NCI-H146 (cell line): ENCODE measurements at places on chromosomes 7 and 10.

- DNase-seq = no peak
These were observed 121.1 kb downstream of the AOAH start for GRCh38 chr7:36602934-36603887.

DNA sequence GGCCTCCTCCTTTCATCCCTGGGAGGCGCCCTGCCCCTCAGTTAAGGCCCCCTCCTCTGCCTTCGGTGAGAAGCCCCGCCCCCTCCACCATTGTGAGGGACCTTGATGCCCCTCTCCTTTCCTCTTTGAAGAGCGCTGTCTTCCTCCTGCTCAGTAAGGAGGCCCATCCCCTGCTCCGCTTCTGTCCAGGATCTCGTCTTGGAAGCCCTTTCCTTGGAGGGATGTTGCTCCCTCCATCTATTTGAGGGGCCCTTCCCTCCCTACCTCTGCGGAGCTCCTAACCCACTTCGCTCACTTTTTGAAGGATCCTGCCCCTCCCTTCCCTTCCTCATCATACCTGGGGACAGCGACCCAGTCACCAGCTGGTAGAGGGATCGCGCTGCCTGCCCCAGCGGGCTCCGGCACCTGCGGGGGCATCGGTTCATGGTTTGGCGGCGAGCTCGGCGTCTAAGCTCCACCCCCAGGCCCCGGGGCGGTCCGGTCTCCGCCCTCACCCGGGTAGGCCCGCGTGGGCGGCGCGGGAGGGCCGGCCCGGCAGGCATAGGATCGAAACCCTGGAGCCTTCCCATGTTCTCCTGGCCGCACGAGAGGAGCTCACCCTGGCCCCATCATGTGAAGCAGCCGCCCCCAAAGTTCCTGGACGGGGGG, 4.1 kb downstream of the KCNIP2 start:
- DNase-seq = peak; percentile 69

DNA sequence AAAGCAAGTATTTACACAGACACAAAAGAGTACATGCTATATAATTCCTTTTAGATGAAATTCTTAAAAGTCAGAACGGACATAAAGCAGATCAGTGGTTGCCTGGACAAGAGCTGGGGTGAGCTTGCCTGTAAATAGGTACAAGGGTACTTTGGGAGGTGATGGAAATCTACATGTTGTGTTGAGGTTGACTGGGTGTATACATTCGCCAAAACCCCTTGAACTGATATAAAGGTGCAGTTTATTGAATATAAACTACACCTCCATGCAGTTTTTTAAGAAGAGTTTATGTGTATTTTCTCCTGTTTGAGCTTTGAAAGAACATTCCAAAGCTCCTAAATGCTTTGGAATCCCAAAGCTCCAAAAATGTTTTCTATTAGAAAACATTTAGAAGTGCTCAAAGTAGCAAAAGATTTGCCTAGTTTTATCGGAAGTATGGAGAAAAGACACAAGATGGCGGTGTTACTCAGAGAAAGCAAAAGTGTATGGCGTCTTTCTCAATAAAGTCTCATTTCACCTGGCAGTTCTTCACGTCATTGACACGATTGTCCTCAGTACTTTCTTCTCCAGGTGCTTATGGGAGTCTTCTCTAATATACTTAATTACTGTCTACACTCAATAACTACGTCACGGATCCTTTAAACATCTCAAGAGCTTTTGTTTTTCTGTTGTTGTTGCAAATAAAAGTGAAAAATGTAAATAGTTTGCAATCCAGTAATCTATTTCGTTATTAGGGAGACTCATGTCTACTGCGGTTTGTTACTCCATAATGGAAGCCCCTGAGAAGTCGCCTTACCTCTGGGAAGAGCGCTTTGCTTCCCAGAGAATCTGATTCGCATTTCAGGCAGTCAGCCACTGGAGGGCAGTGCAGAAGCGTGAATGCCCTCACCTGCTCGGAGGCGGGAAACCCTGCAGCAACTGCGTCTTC, 14.7 kb upstream of the SEC61G start:
- DNase-seq = peak; percentile 77

DNA sequence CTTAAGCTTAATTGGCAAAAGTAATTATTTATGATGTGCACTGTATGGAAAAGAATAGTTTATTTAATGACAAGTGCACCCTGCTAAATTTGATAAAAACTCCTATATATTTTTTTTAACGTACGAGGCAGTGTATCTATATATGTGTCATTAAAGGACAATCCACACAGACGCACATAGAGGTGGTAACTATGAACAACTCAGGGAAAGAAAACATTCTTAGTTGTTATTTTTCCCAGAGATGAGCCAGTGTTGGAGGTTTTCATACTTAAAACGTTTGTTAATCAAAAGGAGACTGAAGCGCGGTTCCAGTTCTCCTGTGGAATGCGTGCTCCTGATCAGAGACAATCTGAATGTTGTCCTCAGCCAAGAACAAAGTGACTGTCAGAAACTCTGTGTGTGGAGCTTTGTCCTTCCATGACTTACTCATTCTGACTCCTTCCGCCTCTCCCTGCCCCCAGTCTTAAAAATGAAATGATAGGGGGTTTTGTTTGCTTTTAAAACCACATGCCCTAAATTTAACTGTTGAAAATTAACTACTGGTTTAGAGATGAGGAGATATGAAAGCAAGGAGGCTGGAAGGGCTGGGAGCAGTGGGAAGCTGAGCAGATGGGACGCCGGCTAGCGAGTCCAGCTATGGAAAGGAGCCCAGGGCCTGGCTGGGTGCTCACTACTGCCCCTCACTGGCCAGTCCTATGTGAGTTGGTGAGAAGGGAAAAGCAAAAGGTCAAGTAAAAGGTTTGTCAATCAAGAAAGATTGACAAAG, 99.6 kb downstream of the SVIL start:
- peak; percentile 3 for DNase-seq

DNA sequence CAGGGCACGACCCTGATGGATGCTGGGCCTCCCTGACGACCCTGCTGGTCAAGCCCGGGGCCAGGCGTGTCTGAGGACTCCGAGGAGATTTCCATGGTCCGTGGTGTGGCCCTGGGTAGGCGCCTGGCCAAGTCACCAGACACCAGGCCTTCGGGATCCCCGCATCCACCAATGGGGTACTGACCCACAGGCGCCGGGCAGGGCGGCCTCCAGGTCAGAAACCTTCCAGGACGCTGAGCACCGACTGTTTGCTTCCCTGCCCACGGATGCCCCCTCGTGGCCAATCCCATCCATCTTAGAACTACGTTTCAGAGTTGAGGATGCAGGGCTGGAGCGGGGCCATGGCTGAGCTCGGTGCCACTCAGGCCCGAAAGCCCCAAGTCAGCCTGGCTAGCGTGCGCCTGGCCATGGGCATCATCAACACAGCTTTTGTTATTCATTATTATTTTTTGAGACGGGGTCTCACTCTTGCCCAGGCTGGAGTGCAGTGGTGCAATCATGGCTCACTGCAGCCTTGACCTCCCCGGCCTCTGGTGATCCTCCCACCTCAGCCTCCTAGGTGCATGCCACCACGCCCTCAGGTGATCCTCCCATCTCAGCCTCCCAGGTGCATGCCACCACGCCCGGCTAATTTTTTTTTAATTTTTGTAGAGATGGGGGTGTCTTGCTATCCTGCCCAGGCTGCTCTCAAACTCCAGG, 7.1 kb upstream of the AMZ1 start:
- DNase-seq = peak; percentile 73

- DNase-seq = no peak
These were observed 65.3 kb upstream of the MDFIC start for GRCh38 chr7:114856625-114857024.

GRCh38 chr7:14495633-14496032, 406.9 kb downstream of the DGKB start:
- DNase-seq = no peak
